ENCODE measurements at places on chromosomes 2 and 18. TPM values are rescaled to one million over a fixed set of nuclear protein-coding genes. Genes with fewer than 3 reads are reported as not detected.
A peak's percentile ranks its signal among the peaks of the same experiment; 100 is the strongest.

The GALNT14 gene
- total RNA-seq = not detected

The SKOR2 gene
- not detected for total RNA-seq

The MOGAT1 gene
- total RNA-seq = not detected

The MDH1B gene
- total RNA-seq = 0.54 TPM

The PAX3 gene
- not detected for total RNA-seq

The USP14 gene
- 11.5 TPM for total RNA-seq

The FTCDNL1 gene
- 0.18 TPM for total RNA-seq

The CPLX4 gene
- total RNA-seq = not detected

The CTLA4 gene
- total RNA-seq = not detected

- DNase-seq = no peak
These were observed 11.7 kb downstream of the HSBP1L1 start for GRCh38 chr18:79975985-79976680.

- DNase-seq = no peak
These were observed 111.7 kb downstream of the MYCN start for GRCh38 chr2:16051841-16052564.

GRCh38 chr18:22132258-22132657 is 37.1 kb upstream of the GATA6 start:
- no peak for DNase-seq

- DNase-seq = no peak
These were observed 80.8 kb downstream of the KCTD18 start for GRCh38 chr2:200428961-200429665.

DNA sequence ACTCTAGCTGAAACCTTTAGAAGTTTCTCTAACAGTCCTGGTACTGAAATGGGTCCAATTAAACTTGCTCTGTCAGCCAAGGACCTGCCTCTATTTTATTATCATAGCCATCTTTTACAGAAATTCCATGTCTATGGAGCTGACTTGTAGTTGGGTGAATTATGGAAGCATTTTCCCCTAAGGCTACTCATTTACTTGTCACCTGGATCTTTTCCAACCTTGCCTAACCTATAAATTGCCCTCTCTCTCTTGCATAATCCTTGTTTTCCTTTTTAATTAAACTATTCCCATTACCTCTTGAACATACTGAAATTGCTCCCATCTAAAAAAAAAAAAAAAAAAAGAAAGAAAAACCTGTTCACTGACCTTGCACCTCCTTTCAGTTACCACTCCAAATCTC is 74.6 kb upstream of the DOK6 start:
- DNase-seq = no peak

DNA sequence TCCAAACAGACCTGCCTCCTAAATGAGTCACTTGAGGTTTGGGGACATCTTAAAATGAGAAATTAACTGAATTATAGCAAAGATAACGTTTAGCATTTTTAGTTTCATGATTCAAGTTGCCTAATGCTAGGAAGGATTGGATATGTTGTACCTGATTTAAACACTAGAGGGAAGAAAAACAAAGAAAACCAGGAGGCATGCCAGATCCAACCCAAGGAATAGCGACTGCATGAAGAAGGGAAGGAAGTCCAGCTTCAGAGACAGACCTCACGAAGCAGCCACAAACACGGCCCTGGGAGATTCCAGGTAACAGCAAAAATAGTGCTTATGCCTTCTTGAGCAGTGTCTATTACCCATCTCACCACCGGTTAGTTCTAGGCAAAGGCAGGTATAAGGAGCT is 499.9 kb upstream of the SPHKAP start:
- peak; percentile 49 for DNase-seq

DNA sequence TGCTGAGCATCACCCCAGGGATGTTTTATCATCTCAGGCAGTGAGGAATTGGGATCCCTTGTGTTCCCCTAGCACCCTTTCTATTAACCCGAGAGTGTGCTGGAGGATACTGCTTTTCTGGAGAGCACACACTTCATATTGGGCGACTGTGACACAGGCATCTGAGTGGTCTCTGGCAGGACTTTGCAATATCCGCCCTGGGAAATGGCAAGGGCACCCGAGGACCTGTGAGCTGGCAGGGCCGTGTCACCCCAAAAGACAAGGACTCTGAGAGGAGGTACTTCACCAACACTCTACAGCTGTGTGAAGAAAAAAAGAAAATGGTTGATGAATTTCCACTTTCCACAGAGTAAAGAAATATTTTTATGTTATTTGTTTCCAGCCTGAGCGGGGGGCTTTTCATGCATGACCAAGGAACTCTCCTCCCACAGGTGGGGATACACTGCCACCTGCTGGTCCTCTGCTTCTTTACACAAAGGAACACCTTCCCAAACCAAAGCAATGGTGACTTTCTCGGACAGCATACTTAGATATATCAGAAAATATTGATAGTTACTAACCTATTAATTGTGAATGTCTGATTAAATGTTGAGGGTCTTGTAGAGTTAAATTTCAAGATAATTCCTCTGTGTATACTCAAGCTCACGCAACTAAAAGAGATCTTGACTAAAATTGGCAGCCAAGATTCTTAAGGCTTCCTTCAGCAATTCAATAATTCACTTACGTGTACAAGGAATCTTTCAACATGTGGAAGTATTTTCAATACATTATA is 45.9 kb upstream of the REG3G start:
- no peak for DNase-seq

DNA sequence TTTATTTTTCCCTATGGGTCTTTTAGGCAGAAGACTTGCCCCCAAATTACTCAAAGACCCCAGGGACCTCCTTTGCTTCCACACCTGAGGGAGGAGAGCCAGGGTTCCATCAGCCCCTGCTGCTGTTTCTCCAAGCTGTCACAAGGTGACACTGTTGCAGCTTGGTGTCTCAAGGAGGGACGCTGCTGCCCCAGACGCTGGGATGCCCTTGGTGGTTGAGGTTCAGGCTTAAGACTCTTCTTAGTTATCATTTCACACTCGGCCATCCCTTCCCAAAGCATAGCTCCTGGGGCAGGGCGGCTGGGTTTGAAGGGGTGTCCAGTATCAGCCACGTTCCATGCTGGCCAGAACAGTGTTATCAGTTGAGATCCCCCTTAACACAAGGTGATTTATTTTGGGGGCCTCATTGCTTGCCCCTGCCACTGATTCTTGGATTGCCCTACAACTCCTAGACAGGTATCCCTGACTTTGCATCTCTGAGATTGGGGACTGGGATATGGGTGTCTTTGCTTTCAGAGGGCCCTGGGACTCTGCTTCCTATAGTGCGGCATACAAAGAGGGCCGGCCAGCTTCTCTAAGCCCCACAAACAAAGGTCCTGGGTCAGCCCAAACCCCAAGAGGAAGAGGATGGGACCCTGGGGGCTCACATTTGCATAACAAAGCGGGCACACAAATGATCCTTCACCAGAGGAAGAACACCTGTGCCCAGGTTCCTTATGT is 22.7 kb downstream of the GPR55 start:
- DNase-seq = peak; percentile 76

DNA sequence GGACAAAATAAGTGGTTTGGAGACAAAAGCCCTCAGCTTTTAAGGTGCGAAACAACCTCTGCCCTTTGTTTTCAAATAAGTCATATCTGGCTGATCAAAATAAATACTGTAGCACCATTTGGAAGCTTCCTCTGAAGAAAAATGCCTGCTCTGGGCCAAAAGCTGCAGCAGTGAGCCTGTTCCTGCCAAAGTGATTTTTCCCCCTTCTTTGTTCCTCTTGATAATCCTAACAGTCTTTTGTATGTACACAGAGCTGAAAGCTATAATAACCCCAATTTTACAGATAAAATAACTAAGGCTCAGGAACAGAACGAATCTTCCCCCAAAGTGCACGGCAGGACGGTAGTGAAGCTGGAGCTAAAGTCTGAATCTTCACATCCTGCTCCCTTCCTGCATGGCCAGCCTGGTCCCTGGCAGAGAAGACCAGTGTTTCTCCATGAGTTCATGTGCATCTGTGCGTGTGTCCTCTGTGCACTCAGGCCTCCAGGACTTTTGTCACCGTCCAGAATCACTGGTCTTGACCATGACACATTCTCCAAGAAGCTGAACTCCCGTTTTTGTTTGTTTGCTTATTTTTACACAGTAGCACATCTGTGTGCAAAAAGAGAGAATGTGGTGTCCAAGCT is 2114.1 kb upstream of the PIK3C3 start:
- no peak for DNase-seq

DNA sequence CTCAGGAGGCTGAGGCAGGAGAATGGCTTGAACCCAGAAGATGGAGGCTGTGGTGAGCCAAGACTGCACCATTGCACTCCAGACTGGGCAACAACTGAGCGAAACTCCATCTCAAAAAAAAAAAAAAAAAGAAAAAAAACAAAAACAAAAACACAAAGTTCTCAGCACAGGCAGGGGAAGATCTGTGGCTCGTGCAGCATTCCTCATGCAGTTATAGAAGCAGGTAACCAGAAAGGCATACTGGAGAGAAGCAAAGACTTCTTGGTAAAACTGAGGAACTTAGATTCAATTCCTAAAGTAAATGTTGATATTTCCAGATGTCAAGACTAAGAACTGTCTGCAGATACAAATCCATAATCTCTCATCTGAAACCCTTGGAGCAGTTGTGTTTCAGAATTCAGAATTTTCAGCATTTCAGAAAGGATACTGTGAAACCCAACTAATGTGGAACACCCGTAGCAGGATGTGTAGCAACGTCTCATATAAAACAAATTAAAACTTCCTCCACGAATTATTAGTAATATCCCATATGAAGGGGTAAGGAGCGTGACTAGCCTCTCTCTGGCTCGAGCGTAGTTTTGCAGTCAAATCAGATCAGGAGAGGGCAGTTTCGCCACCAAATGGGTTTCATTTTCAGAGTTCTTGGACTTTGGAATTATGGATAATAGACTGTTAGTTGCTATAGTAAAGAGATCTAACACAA is 13.2 kb upstream of the SLC25A52 start:
- DNase-seq = no peak

- peak; percentile 37 for DNase-seq
These were observed 117.7 kb downstream of the ZEB2 start for GRCh38 chr2:144402251-144402650.

GRCh38 chr2:166057370-166058164 is 70.3 kb downstream of the SCN1A start:
- peak; percentile 45 for DNase-seq

GRCh38 chr2:138787053-138787666 is 7.0 kb upstream of the NXPH2 start:
- DNase-seq = peak; percentile 37

DNA sequence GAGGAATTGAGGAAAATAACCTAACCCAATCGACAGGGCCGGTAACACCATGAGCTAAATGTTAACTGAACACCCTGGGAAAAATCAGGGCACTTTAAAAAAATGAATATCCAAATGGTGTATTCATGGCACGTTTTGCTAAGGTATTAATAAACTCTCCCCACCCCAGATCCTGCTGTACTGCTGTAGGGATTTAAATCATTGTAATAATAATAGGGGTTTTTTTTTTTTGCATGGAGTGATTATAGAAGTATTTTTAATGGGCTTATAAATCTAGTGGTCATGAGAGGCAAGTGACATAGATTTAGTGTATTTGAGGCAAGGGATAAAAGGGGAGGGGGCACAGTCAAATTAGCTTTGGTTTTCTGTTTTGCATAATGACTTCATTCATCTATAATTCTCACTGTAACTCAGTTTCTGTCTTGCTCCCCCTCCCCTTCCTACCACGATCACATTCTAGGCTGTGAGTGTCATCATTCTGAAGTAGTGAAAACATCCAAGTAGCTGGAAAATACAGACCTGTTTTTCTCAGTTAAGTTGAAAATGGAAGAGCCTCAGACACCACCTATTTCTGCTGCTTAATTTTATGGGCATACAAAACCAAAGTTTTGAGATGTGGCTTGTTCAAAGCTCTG is 18.2 kb upstream of the MGAT5 start:
- peak; percentile 62 for DNase-seq

- DNase-seq = peak; percentile 36
These were observed 107.2 kb upstream of the UGP2 start for GRCh38 chr2:63734510-63734909.

DNA sequence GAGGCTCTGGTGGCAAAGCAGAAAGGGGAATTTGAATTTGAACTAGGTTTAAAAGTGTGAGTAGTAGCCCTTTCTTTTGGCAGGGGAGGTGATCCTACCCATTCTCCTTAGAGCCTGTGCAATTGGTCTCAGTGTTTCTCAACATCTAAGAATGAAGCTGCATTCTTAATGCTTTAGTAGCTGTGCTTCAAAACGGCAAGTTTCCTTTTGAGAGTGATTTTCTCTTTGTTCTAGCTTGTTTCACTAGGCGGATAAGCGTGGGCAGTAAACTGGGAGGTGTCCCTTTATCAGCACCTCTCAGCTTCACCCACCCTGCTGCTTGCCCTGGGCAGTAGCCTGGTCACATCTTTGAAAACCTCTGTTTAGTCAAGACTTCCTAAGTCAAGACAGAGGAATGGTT is 6.7 kb downstream of the CRIM1 start:
- DNase-seq = peak; percentile 79

- peak; percentile 38 for DNase-seq
These were observed 105.4 kb upstream of the MMADHC start for GRCh38 chr2:149692961-149693396.

- no peak for DNase-seq
These were observed 12.5 kb downstream of the ZNF407 start for GRCh38 chr18:74610051-74610615.

DNA sequence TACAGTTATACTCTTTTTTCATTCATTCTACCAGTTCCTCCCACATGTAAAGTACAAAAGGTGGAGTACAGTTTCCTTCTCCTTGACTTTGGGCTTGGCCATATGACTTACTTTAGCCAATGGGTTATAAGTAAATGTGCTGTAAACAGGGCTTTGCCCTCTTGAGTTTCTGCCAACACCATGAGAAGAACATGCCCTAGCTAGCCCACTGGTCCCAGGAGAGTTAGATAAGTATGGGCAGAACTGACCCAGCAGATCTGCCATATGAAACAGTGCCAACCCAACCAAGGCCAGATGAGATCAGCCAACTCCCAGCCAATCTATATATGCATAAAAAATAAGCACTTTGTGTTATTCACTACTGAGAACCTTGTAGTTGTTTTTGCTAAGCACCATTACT is 25.5 kb downstream of the ZC3H8 start:
- DNase-seq = no peak

DNA sequence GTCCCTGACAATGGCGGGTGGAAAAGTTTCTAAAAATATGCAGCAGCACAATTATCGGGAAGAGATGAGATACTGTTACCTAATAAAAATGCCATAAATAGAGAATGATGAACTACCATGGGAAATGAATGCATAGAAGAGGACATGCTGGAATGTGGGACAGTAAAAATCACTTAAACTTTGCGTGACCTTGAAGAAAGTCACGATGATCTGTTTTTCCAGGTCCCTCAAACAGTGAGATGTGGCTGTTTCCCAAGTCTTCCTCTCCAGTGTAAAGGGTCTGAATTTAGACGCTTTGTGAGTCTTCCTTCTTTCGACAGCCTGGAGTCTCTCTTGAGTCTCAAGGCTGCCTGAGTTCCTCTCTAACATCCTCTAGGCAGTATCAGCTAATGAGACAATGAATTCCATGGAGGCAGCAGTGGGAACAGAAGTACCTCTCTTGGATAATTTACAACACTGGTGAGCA is 1.4 kb downstream of the CLUL1 start:
- DNase-seq = no peak

DNA sequence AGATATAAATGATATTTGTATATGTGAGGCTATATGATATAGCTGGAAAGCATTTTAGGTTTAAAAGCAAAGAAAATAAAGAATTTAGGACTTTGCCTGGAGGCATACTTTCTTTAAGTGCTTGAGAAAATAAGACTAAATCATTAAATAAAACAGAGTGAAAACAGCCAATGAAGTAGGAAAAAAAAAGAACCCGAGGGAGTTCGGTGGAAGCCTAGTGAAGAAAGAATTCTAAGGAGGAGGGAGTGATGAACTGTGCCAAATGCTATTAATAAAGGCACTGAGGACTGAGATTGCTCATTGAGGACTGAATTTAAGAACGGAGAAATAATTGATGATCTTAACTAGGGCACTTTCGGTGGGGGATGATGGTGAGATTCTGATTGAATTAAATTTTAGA is 573.5 kb downstream of the DSC3 start:
- no peak for DNase-seq

All from IMR-90 (cell line).